ENCODE measurements at places on chromosomes 16 and 17.

GRCh38 chr17:74745548-74746177 lies 2.8 kb upstream of the NHERF1 start:
- no peak for DNase-seq

GRCh38 chr17:76547183-76547641 lies 7.4 kb downstream of the PRCD start:
- DNase-seq: peak; percentile 64

DNA sequence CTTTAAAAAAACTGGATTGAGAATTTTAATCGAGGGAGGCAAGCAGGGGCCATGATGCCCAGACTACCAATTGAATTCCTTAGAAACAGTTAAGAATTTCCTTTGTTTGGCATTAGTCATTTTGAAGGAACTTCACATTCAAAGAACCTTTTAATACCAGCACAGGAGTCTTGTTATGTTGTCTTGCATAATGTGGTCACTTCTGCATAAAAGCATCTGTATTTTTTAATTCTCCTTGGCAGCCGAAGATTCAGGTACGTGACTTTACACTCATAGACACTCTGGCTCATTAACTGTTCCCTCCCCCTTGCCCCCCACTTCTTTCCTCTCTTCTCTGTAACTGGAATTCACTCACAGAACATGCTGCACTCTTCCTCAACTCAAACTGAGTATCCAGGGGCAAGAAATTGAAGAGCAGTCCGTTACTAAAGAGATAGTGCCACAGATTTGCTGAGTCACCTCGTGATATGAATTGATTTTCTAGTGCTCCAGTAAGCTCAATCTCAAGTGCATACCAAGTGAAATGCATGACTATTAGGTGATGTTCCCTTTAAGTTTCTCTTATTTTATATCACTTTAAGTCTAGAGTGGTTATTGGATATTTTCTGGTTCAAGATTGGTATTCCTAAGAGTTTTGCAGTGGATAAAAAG lies 572.2 kb upstream of the SOX9 start:
- no peak for DNase-seq

DNA sequence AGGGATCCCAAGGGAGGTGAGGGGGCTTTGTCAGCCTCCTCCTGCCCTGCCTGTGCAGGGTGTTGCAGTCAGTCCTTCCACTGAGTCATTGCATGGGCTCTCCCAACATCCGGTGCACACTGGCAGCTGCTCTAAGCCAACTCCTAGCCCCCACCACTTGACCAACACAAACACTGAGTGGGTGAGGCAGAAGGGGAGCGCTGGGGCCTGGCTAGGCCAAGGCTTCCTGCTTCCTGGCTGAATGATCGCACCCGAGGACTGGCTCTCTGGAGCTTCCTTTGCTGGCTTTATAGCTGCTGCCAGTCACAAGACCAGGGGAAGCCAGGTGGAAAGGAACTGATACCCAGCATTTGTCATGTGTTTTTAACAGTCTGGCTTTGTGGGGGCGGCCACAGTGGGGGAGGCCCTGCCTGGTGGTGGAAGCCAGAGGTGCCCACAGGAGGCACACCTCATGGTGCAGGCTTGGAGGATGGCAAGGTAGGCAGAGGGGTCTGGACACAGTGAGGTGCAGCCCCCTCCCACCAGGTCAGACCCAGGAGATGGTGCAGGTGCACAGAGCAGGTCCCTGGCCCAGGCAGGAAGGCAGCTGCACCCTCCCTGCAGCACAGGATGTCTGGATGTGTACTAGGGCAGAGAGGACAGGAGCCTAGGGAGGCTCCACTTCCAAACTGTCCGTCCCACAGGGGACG lies 6.8 kb downstream of the MPG start:
- peak; percentile 74 for DNase-seq

- no peak for DNase-seq
Observed at GRCh38 chr17:65017207-65017774, 39.2 kb downstream of the GNA13 start.

GRCh38 chr17:59844884-59845594 lies 47.7 kb downstream of the TUBD1 start:
- no peak for DNase-seq

DNA sequence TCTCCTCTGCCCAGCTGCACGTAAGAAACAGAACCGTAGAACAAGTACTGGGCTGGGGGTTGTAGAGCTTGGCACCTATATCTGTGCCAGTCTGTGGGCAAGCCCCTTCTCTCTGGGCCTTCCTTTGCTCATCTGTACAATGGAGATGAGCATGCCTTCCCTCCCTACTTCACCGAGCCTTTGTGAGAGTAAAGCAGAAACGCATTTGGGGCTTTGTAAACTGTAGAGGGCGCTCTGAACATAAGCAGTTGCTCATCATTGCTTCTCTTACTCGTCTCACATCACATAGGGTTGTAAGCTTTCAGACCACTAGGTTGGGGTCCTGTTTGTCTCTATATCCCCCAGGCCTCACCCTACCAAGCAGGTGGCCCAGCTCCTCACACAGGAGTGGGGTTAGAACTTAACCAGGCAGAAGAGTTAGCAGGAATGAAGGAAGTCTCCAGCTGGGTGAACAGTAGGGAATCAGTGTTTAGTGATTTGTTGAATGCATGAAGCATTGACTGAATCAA lies 15.1 kb downstream of the SAMD14 start:
- DNase-seq: peak; percentile 40

DNA sequence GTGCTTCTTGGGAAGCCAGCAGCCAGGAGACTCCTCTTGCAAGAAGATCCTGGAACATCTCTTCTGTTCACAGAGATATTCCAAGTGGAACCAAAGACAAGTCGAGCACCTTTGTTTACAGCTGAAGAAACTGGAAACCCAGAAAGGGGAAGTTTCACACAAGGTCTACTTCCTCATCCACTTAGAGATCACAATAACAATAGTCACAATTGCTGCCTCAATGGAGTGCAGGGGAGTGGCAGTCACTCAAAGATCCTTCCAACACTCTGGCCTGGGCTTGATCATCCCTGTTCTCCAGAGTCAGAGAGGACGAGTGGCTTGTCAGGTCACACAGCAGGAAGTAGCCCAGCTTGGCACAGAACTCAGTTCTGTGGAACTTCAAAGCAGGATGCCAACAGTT lies 46.9 kb upstream of the SIAH1 start:
- DNase-seq: no peak

DNA sequence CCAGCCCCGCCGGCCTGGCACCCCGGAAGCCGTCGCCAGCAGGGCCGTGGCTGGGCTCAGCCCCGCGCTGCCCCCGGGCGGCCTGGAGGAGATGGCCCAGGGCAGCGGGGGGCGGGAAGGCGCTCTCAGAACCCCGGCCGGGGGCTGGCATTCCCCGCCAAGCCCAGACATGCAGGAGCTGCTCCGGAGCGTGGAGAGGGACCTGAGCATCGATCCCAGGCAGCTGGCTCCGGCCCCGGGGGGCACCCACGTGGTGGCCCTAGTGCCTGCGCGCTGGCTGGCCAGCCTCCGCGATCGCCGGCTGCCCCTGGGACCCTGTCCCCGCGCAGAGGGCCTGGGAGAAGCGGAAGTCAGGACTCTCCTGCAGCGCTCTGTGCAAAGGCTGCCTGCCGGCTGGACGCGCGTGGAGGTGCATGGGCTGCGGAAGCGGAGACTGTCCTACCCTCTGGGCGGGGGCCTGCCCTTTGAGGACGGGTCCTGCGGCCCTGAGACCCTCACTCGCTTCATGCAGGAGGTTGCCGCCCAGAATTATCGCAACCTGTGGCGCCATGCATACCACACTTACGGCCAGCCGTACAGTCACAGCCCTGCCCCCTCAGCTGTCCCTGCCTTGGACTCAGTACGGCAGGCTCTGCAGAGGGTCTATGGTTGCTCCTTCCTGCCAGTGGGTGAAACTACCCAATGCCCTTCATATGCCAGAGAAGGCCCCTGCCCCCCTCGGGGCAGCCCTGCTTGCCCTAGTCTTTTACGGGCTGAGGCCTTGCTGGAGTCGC lies 551 bp downstream of the WDR81 start:
- no peak for DNase-seq

GRCh38 chr16:81729451-81729850 lies 49.6 kb upstream of the PLCG2 start:
- no peak for DNase-seq

DNA sequence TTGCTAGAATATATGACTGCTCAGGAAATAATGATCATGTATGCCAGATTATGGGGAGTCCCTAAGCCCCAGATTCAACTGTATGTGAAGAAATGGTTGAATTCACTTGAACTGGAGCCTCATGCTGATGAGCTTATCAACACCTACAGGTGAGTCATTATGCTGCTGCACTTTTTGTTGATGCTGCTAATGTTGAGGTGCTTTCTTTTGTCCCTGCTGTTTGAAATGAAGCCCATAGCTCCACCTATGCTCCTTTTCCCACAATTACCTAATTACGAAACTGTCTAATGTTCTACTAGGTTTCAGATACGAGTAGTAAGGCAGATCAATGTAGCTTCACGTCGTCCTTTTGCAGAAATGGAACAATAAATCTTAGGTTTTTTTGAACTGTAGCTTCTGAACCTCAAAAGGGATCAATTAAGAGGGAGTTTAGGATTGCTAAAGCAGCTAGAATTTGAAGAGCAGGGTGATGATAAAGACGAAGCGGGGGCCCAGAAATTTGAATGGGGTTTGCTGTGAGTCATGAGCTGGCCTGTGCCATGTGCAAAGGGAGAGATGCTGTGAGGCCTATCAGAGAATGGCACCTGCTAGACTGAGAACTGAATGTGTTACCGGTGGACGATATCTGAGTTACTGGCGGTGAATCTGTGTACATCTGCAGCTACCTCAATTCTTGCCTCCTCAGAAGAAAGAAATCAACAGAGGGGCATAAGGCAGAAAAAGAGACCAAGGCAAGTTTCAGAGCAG lies 6.1 kb upstream of the UQCRC2 start:
- no peak for DNase-seq
